A549 treated with GW870086 at 1 μM for 4 hours (cell line): ENCODE measurements at places on chromosomes 5 and 9. TPM values are rescaled to one million over a fixed set of nuclear protein-coding genes. Genes with fewer than 3 reads are reported as not detected.

PDZD2 gene
- 0.10 to 0.79 TPM (median 0.38 TPM) in 5 replicates for total RNA-seq

LCN6 gene
- not detected in 5 replicates for total RNA-seq

HOMER1 gene
- 2.1 to 5.7 TPM (median 5.0 TPM) in 5 replicates for total RNA-seq

RMRP gene
- total RNA-seq: 7.1 to 29.0 TPM in 2 of 5 replicates, not detected in the others

CA9 gene
- 5.0 to 9.7 TPM (median 6.3 TPM) in 5 replicates for total RNA-seq

SLC34A1 gene
- not detected in 5 replicates for total RNA-seq

RASGEF1C gene
- total RNA-seq: 0.09 to 0.16 TPM (median 0.10 TPM) in 4 of 5 replicates, not detected in the other

SLC22A4 gene
- 3.5 to 6.1 TPM (median 5.1 TPM) in 5 replicates for total RNA-seq

RPS14 gene
- total RNA-seq: 2,853 to 3,429 TPM (median 2,971 TPM) in 5 replicates

FLT4 gene
- total RNA-seq: 3.0 to 5.3 TPM (median 3.6 TPM) in 5 replicates

BARHL1 gene
- not detected in 5 replicates for total RNA-seq

SLC38A9 gene
- total RNA-seq: 19.2 to 32.6 TPM (median 25.3 TPM) in 5 replicates

OR1Q1 gene
- not detected in 5 replicates for total RNA-seq

WDR38 gene
- 0.10 to 0.15 TPM in 2 of 5 replicates, not detected in the others for total RNA-seq

SPATA31C1 gene
- total RNA-seq: not detected in 5 replicates

PDLIM4 gene
- 0.57 to 2.0 TPM (median 0.79 TPM) in 5 replicates for total RNA-seq

CBY3 gene
- total RNA-seq: not detected in 5 replicates

SLC34A3 gene
- 0.06 to 0.17 TPM (median 0.11 TPM) in 5 replicates for total RNA-seq

FBP1 gene
- total RNA-seq: not detected in 5 replicates

PANK3 gene
- total RNA-seq: 11.8 to 34.7 TPM (median 19.1 TPM) in 5 replicates

GNA14 gene
- total RNA-seq: not detected in 5 replicates

KIAA0825 gene
- total RNA-seq: 0.41 to 0.60 TPM (median 0.50 TPM) in 5 replicates

TTC16 gene
- total RNA-seq: 0.08 TPM in 1 of 5 replicates, not detected in the others
